Activated naive CD4-positive, alpha-beta T cell treated with anti-CD3 and anti-CD28 coated beads, Interleukin-2, amount 50 U/mL, for 72 hours (primary cell): ENCODE measurements at places on chromosomes 1 and 21. TPM values are rescaled to one million over a fixed set of nuclear protein-coding genes. Genes with fewer than 3 reads are reported as not detected.

The CASQ2 gene
- not detected for total RNA-seq

- DNase-seq: no peak
Observed at GRCh38 chr1:5976726-5977493, 15.3 kb downstream of the NPHP4 start.

DNA sequence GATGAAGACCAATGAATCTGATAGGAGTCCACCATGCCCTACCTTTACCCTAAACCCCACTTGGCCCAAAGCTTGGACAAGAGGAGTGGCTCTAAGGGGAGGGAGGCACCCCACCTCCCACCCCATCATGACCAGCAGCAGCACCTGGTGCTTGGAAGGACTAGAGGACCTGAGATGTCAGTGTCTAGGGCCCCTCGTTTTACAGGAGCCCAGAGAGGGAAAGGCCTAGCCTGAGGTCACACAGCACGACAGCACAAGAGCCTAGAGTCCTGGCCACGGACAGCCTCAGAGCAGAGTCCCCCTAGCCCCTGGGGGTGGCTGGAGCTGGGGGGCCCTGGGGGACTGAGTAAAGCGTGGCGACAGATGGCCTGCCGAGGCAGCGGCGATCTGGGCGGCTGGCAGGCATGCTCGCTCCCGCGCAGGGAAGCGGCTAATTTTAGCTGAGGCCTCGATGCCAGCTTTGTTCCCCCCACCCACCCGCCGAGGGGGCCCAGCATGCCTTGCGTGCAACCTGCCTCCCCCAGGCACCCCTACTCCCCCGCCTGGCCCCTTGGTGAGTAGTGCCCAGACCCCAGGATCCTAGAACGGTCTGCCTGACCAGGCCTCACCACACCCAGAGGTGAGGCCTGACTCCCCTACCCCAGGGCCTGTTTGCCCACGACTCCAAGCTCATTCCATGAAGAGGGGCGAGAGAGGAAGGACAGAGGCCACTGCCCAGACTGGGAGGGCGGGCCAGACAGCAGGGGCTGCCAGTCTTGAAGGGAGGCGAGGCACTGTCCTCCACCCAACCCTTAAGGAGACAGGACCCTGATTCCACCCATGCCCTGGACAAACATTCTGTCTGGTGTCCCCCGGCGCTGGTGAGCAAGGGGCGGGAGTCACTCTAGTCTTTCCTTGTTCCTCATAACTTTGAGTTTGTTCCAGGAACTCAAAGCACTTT, 39.0 kb downstream of the AHDC1 start:
- no peak for DNase-seq

- DNase-seq: no peak
Observed at GRCh38 chr1:157849229-157849875, 7.7 kb upstream of the CD5L start.
